ENCODE measurements at places on chromosomes 5 and 9.

DNA sequence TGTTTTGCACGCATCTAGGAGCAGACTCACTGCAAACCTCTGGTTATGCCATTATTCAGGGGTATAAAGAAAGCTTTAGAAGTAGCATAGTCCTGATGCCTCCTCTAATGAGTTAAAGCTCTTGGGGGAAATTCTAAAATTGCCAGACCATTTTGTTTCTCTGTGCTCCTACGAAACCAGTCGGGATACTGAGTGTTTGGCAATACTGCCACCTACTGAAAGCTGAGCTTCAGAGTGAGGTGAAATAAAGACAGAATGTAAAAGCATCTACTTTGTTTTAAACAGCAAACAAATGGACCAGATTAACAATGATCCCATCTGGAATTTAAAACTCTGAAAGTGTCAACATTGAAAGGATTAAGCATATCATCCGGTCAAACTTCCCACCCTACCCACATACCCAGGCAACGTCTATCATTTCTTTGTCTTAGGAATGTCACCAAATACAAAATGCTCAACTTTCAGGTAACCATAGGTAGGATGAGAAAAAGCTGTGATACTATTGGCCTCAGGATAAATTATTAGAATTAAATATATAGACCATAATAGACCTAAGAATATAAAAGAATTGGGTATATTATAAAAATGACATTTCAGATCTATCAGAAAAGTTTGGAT lies 77.8 kb upstream of the SHISAL2B start:
- DNase-seq = peak; percentile 76

- no peak for DNase-seq
These were observed 136.8 kb downstream of the MVB12B start for GRCh38 chr9:126463426-126463825.

- DNase-seq = no peak
These were observed 270.9 kb upstream of the IL12B start for GRCh38 chr5:159601216-159601615.

DNA sequence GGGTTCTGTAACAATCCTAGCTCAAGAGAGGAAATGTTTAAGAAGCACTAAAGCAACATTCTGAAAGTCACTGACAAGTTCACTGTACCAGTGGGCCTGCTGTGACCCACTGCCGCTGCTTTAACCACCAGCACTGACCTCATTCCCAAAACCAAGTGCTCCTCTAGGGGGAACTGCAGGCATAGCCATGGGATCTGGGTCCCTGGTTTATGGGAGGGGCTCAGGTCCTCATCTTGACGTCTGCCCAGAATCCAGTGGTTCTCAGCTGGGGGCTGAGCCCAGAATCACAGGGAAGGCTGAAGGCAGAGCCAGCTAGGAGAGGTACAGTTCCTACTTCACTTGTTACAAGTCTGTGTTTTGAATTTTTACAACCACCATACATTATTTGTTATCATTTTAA lies 36.1 kb upstream of the SLC2A8 start:
- DNase-seq = no peak

DNA sequence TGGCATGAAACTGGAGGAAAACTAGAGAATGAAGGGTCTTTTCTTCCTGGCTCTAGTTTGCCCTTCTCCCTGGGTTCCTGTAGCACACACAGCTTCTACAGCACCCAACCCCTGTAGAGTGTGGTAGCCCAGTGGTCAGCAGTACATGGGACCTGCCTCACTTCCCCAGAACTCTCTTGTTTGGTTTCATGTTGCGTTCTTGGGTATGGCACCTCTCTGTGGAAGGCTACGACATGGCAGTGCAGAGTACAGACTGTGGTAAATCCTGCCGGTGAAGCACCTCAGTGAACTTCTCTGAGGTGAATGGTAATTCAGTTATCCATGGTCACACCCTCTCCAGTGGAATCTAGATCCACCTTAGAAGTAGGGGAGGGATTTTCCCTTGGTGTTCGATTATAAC lies 105.5 kb downstream of the TLR4 start:
- no peak for DNase-seq

GRCh38 chr5:36253575-36253974 lies 11.8 kb upstream of the NADK2 start:
- no peak for DNase-seq

GRCh38 chr9:116837018-116837989 lies 150.2 kb downstream of the TRIM32 start:
- DNase-seq = no peak

DNA sequence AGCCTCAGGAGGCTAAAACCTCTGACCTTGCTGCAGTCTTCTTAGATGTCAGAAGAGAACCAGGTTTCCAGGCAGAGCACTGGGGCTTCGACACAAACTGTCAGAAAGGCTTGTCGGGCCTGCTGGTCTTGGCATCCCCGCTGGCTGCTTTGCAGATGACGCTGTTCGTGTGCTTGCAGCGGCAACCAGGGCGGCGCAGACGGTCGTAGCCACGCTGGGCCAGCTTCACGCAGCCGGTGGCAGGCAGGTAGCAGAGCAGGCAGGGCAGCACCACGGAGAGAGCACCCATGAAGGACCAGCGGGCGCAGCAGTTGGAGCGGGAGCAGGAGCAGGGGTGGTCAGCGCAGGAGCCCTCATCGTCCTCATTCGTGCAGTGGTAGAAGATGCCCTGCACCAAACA lies 10.7 kb downstream of the SPRY4 start:
- no peak for DNase-seq

- DNase-seq = no peak
These were observed 76.5 kb upstream of the ATG10 start for GRCh38 chr5:81895307-81895706.

- DNase-seq = peak; percentile 44
These were observed 32.4 kb upstream of the CAST start for GRCh38 chr5:96629774-96630173.

DNA sequence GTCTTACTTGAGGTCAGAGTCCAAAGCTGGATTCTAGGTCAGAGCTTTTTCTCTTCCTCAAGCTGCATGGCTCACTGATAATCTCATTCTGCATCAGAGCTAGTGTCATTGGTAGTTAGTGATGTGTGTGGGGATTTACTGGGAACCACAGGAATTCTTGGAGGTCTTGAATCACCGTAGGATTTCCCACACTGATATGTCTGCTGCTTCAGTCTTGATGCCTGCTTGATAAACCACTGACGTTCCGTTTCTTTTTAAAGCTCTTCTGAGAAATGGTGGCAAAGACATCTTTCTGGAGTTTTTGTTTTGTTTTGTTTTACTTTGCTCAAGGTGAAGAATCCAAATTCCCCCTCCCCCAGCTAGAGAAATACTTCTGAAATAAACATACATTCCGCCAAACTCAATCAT lies 1.2 kb upstream of the GARIN3 start:
- DNase-seq = no peak

- DNase-seq = no peak
These were observed 79.6 kb downstream of the TLE4 start for GRCh38 chr9:79651251-79651795.

- DNase-seq = no peak
These were observed 176.2 kb downstream of the DMRTA1 start for GRCh38 chr9:22622815-22623214.

DNA sequence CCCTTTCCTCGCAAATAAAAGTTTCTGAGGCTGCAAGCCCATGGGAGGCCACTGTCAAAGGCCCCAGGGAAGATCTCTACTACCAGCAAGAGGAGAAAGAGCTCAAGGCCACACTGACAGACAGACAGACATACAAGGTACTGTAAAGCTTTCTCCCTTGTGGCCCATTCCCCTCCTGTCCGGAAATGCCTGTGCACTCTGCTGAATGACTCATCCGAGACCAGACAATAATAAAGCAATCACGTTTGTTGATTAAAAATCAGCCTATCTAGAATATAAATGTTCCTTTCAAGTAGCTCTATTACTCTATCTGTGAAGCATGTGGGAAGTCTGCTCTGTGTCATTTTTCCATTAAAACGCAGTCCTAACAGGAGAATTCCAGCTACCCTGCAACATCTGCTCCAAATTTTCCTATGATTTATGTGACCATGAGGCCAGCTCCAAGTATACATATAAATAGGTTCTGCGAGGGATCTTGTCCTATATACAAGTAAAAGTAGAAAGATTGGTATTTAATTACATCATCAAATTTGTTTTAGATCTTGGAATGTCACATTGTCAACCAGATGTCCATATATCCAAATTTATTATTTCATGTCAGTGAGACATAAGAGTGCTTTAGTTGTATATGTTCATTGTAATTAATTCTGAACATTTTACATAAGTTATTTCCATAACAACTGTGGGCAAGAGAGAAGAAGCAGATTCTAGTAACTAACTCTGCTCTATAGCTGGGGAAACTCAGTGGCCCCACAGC lies 34.7 kb upstream of the TGFBI start:
- DNase-seq = peak; percentile 79

GRCh38 chr5:131981516-131981915 lies 29.9 kb downstream of the ACSL6 start:
- no peak for DNase-seq

DNA sequence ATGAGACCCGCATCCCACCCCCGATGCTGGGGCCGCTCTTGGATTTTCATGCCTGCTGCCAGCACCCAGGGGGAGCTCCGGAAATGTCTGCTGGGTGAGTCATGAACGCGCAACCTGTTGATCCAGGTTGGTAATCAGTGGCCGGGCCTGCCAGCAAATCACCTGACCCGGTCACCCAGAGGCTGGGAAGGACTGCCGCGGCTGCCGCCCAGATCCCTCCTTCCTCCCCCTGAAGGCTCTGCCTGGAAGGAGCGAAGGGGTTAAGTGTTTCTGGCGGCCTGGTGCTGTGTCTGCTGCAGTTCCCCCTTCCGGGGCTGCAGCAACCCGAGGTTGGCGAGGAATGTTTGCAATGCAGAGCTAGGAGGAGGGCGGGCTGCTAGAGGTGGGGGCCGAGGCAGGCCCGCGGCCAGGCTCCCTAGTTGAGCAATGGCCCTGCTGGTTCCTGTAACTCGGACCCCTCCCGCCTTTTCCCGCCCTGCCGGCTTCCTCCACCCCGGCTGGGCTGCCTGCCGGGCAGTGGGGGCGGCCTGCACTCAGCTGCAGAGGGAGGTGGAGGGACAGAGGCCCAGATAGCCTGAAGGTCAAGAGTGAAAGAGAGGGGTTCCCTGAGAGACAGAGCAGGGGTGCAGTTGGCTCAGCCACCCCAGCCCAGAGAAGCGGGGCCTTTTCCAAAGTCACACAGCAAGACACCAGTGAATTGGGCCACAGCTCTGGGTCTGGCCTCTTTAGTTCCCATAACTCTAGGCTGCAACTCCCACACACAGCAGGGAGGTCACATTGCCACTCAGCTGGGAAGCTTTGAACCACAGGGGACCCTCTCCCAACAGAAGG lies 156.3 kb upstream of the IER5L start:
- DNase-seq = peak; percentile 49

- DNase-seq = no peak
These were observed 102.7 kb upstream of the NREP start for GRCh38 chr5:111859533-111860270.

DNA sequence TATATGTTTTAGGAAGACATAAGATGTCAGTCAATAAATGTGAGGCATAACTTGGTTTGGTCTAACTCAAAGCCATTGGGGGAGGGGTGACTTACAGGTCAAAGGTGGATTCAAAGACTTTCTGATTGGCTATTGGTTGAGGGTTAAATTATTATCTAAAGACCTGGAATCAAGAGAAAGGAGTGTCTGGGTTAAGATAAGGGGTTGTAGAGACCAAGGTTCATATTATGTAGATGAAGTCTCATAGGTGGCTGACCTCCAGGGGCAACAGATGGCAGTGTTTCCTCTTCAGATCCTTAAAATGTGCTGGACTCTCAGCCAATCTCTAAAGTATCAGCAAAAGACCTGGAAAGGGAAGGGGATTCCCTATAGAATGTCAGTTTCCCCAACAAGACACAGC lies 51.3 kb upstream of the MINAR2 start:
- DNase-seq = no peak

- no peak for DNase-seq
These were observed 10.8 kb downstream of the OR13J1 start for GRCh38 chr9:35859310-35859989.

GRCh38 chr9:33159777-33160127 lies 7.4 kb downstream of the B4GALT1 start:
- DNase-seq = peak; percentile 73

- DNase-seq = peak; percentile 65
These were observed 1.0 kb upstream of the DAB2IP start for GRCh38 chr9:121650217-121651007.

DNA sequence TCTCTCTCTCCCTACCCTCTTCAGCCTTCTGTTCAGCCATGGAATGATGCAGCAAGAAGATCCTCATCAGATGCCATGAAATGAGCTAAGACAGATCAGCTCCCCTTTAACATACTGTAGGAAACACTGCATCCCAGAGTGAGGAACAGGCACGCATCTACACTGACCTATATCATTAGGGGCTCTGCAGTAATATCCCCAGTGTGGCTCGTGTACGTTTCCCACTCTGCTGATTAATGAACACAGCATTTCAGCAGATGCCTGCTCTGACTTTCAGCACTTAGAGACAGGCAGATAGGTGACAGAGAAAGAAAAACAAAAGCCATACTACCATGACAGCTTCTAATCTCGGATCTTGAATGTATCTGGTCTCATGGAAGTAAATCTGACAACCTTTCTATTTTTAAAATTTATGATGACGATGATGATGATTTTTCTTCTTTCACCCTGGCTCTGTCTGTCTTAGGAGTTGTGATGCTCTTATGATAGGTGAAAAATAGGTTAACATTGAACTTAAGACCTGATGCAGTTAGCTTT lies 750.3 kb downstream of the CDH12 start:
- no peak for DNase-seq

GRCh38 chr9:91711755-91712601 lies 238.1 kb downstream of the ROR2 start:
- no peak for DNase-seq

GRCh38 chr9:32677931-32678330 lies 42.5 kb upstream of the TAF1L start:
- DNase-seq = no peak

DNA sequence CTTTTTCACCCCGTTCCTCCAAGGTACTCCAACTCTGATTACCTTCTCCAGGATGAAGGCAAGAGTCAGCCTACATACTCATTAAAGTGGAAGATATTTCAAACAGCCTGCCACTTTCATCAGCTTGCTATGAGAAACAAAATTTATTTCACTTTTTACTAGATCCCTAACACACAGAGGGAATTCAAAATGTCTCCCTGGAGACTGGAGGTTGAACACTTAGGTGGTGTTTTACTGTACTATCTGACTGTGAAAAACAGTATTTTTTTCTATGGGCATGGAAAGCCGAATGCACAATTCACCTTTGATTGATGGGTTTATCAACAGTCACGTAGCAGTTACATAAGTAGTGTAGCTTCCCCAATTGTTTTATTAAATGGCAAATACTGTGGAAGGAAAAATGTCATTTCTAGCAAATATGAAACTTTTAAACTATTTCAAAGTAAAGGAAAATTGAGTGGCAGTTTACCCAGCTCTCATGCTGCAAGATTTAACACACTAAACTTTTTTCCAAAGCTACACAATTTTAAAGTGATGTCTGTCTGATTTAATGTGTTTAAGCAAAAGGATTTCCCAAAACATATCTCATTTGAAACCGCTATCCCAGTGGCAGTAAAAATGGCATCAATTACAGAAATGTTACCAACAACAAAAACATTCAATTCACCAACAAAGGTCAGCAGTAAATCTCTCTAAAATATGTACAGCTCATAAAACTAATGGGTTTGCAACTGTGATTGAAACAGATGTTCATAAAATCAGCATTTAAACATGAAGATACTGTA lies 125.0 kb upstream of the TLE4 start:
- no peak for DNase-seq
